ENCODE measurements at places on chromosomes 3 and 15.

- no peak for DNase-seq
Observed at GRCh38 chr3:62918777-62919176, 43.6 kb upstream of the CADPS start.

DNA sequence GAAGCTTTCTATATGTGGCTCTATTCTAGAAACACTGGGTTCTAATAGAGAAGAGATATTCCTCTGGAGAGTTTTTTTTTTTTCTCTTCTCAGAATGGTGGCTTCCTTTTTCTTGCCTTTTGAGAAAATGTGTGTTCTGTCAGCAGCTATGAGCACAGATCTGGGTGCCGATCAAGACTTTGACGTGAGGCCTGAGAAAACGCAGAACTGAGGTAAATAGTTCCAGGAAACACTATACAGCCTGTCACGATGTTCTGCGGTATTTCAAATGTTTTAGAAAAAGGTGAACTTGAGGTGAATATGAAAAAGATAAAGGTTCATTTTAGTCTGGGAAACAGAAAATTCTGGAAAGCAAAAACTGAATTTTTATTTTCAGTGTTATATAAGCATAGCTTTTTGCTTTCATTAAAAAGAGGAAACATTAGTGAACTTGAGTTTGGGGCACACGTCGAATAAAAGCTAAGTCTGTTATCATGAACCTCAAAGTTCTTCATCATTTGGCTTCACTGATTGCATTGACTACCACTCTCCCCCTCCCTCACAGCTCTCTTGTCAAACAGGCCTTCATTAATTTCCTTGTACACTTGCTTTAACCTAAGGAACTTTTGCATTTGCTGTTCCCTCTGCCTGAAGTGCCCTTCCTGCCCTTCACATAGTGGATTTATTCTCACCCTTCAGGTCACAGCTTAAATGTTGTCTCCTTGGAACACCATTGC lies 265.1 kb downstream of the NFKBIZ start:
- DNase-seq: peak; percentile 36

- no peak for DNase-seq
Observed at GRCh38 chr3:146246526-146246925, 4.4 kb downstream of the PLSCR4 start.

DNA sequence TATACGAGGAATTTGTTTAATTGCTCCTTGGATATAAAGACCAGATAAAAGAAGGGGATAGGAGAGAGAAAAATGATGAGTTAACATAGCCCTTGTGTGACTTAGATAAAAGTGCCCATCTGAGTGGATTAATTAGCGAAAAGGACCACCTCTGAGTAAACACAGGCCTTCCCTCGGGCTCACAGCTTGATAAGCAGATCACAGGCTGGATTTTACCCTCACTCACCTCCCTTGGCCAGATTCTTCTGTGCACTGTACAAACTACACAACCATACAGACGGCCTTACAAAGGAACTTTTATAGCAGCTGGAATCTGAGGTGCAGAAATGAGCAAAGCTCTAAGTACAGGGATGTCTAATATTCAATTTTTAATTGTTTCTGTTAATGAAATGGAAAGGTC lies 112.4 kb upstream of the STT3B start:
- no peak for DNase-seq

GRCh38 chr3:113329757-113330156 lies 111.5 kb downstream of the CFAP44 start:
- DNase-seq: no peak

DNA sequence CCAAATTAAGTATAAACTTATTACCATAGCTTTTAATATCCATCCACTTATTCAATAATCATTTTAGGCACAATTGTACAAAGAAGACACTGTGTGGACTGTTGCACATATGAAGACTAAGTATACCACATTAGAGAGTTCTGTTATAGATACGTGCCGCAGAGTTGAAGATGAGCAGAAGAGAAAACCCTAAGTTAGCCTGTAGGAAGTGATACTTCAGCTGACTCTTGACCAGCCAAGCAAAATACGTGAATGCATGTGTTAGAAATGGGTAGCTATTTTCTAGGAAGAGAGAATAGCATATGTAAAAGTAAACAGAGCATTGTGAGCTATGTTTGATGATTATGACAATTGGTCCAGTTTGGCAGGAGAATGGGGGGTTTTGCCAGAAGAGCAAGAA lies 272.0 kb upstream of the ATP11B start:
- DNase-seq: no peak

DNA sequence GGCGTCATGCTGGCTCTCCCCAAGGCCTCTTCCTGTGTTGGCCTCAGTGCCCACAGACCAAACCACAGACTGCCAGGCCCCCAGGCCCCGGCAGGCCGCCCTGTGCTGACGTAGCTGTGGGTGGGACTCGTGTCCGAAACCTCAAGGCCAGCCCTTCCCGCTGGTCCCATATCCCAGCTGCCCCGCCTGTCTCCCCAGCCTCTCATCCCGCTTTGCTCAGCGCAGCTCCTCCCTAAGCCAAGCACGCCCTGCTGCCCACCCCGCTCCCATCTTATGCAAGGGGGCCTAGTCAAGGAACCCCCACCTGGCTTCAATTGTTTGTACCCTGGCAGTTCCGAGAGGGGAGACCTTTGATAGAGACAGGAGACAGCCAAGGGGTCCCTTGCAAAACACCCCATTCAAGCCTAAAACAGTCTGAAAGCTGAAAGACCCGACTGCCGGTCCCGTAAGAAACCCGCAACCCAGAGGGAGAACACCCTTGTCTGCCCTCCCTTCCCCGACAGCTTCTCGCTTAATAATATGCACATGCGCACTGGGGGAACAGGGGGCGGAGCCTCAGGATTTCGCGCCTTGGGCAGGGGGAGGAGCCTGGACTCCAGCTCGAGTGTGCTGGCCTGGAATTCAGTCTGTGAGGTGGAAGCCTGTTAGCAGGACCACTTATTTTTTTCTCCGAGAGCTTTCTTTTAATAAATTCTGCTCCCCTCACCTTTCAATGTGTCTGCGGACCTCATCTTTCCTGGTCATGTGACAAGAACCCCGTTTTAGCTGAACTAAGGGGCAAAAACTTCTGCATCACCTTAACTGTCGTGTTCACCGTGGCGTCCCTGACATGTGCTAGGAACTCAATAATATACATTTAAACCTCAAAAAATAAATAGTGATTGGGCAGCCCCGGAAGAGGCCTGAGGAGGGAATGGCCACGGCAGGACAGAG lies 17.2 kb downstream of the TNFAIP8L3 start:
- peak; percentile 62 for DNase-seq

DNA sequence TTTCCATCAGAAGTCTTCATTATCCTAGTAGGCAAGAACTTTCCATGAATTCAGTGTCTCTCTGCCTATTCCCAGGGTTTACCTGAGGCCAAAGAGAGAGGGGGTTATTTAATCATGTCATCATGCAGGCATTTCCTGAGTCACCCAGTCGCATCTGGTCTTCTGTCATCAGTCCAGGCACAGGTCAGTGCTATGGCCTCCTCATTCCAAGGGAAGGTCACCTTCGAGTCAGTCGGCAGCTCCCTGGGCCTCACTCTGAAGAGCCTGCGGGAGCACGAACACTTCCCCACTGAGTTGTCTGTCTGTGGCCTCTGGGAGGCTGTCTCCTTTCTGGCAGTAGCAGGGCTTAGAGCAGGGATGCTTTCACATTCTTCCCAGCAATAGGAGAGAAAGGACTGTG lies 26.2 kb upstream of the LRTM1 start:
- DNase-seq: no peak

GRCh38 chr15:31300208-31300661 lies 26.4 kb upstream of the KLF13 start:
- no peak for DNase-seq

GRCh38 chr3:113097960-113098447 lies 107.2 kb downstream of the GTPBP8 start:
- DNase-seq: no peak

DNA sequence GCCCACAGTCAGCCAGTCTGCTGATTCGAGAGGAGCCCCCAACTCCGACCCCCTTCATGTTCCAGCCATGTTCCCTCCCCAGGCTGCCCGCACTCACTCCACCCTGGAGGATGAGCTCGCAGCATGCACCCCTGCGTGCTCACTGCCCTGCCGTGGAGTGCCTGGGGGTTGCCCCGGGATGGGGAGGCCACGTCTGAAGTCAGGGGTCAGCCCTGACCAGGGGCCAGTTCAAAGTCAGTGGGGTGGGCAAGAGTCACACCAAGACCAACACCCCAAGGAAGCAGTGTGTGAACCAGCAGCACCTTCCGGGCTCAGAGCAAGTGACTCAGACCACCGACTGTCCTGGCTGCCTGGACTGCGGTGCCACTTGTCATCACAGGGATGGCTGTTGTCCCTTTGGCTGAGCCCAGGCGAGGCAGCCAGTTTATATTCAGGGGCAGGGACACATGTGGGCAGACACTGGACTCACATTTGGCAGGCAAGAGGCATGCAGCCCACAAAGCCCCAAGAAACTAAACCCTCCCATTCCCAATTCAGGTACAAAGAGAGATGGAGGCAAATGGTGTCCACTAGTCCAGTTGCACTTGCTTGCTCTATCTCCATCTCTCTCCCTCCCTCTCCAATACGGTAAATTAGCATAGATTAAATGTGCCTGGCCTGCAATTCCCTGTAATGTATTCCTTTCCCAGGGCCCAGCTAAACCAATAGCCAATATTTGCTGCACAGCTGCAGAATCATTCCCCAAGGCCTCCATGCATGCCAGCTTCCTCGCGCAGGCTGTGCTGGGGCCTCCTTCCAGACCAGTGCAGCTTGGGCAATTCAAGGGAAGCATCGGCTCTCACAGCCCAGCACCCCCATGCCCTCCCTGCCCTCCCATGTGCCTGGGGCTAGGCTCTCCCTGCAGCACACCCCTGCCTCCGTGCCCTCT lies 135.7 kb upstream of the IQSEC1 start:
- DNase-seq: no peak

DNA sequence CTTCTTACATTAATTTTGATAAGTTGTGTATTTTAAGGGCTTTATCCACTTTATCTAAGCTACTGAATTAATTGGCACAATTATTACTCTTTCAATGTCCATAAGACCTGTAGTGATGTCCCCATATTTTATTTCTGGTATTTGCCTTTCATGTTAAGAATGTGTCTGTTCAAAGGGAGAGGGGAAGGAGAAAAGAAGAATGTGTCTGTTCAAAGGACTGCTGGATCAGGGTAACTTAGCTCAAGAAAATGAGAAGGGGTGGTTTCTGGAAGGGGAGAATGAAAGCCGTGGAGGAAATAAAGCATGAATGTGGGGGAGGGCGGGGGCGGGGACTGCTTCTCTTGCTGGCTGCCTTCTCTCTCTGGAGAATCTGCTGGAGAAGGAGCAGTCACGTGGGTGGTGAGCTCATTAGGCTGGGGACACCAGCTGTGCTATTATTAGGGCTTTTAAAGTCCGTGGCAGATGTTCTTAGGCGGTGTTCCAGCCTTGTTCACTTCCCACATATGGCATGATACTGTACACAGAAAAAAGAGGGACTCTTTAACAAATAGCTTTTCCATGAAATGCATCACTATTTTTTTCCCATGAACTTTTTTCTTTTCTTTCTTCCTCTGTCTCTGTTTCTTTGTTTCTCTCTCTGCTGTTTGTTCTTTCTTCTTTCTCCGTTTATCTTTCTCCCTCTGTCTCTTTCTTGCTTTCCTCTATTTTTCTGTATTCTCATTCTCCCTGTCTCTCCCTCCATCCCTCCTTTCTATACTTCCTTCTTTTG lies 63.7 kb upstream of the ULK4 start:
- no peak for DNase-seq

GRCh38 chr15:73265536-73266153 lies 103.1 kb downstream of the HCN4 start:
- peak; percentile 39 for DNase-seq

DNA sequence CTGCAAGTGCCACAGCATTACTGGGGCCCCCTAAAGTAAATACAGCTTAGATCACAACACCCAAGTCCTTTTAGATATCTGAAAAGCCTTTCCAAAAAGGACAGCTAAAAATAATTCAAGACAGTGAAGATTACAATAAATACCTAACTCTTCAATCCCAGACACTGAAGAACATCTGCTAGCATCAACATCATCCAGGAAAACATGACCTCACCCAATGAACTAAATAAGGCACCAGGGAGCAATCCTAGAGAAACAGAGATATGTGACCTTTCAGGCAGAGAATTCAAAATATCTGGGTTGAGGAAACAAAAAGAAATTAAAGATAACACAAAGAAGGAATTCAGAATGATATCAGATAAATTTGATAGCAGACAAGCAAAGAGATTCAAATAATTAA lies 71.7 kb upstream of the TTC14 start:
- DNase-seq: no peak

DNA sequence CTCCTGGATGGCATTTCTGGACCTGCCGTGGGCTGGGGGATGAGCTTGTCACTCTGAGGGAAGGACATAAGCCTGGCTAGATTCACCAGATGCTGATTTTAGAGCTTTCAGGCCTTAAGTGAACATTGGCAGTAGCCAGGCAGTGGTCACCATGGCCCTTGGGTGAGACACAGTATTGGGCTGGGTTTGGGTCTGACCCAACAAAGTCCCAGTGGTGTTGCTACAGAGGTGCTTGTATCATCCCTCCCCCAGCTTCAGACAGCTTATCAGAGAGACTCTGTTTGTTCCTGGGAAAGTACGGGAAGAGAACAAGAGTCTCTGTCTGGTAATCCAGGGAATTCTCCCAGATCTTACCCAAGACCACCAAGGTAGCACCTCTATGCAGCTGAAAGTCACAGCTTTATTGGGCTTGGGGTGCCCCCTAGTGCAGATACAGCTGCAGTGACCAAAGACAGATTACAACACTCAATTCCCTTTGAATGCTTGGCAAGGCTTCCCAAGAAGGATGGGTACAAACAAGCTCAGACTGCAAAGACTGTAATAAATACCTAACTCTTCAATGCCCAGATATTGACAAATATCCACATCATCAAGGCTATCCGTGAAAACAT lies 9.8 kb upstream of the RUVBL1 start:
- DNase-seq: no peak

DNA sequence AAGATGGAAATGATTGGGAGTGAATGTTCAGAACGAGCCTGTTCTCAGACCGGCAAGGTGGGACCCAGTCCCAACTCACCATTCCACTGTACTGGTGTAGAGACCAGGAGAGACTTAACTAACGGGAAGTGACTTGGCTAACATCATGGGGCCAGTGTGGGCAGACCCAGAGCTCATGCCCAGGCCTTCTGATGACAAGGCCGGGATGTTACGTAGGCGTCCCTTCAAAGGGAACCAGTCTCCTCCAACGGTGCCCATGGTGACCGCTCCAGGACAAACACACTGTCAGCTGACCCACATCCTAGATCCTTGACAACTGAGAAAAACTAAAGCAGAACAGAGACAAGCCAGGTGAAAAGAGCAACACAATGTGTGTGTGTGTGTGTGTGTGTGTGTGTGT lies 128.4 kb upstream of the HACD2 start:
- no peak for DNase-seq

- DNase-seq: no peak
Observed at GRCh38 chr3:191385101-191385500, 54.8 kb upstream of the UTS2B start.

- DNase-seq: no peak
Observed at GRCh38 chr3:4741404-4742307, 237.6 kb upstream of the BHLHE40 start.

GRCh38 chr15:56524915-56525314 lies 60.0 kb upstream of the MNS1 start:
- DNase-seq: no peak

- no peak for DNase-seq
Observed at GRCh38 chr3:24400450-24400849, 94.2 kb downstream of the THRB start.
